NCI-H226 (cell line): ENCODE measurements at places on chromosomes 6 and 20.

DNA sequence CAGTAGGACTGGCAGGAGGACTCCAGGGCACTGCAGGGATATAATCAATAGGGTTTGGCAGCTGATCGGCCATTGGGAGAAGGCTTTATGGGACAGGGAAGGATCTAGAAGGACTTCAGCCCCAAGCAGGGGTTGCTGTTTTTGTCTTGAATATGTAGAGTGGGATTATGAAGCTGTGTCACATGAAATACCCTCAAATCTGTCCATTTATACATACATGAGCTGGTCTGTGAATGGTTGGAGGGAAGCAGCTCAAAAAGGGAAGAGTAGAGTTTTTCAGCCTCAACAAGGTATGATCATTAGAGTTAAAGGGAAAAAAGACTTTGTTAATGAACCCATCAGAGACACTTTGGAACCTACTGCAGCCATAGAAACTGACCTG is 98.2 kb upstream of the ZNF217 start:
- no peak for DNase-seq

DNA sequence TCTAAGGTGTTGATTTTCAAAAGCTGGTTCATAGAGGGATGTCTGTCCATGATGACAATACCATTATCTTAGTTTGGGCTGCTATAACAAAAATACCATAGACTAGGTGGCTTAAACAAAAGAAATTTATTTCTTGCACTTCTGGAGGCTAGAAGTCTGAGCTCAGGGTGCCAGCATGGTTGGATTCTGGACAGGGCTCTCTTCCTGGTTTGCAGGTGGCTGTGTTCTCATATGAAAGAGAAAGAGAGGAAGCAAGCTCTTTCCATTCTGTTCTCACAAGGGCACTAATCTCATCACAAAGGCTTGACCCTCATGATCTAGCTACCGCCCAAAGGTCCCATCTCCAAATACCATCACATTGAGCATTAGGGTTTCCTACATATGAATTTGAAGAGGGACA is 144.5 kb upstream of the SLC24A3 start:
- DNase-seq, result no peak

GRCh38 chr20:58064411-58065010 is 163.9 kb downstream of the ANKRD60 start:
- no peak for DNase-seq

DNA sequence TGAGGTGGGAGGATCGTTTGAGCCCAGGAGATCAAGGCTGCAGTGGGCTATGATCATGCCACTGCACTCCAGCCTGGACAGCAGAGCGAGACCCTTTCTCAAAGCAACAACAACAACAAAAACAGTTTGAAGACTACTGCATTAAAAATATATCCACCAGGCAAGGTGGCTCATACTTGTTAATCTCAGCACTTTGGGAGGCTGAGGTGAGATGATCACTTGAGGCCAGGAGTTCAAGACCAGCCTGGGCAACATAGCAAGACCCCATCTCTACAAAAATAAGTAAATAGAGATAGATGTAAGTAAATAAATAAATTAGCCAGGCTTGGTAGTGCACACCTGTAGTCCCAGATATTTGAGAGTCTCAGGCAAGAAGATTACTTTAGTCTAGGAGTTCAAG is 12.5 kb downstream of the ZNF76 start:
- no peak for DNase-seq

- no peak for DNase-seq
Observed at GRCh38 chr6:111993342-111993741, 60.6 kb upstream of the CCN6 start.

GRCh38 chr6:49744259-49744658 is at the start of gene CRISP3:
Gene CRISP3 (minus strand): TSS chr6:49744388. CDS start chr6:49744367, 21 bp downstream.
- no peak for DNase-seq

- peak; percentile 17 for DNase-seq
Observed at GRCh38 chr6:75283907-75284631, 523 bp downstream of the TMEM30A start.

DNA sequence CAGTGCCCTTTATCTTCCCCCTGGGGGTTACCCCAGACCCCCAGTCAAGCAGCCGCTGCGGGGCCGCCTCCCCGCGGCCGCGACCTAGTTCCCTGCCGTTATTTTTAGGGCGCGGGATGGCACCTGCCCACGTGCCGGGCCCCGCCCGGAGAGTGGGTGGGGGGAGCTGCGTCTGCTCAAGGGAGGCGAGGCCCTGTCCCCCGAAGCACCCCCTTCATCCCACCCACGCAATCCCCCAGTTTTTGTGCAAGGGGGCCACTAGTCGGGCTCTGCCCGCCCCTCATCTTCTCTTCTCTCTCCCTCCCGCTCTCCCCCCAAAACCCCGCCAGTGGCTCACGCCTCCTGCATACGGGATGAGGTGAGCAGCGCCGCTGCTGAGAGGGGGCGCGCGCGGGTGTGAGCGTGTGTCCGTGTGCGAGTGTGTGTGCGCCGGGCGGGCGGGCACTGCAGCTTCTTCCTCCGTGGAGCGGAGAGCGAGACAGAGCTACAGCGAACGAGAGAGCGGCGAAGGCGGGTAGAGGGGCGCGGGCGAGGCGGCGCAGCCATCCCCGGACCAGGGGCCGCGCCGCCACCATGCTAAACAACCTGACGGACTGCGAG is at the start of gene SLC12A5:
SLC12A5 (plus strand) TSS at position 444 of the 600 bp plus-strand sequence; CDS start at position 574, 130 bp downstream.
- no peak for DNase-seq
